ENCODE measurements at places on chromosomes 3 and 15.

DNA sequence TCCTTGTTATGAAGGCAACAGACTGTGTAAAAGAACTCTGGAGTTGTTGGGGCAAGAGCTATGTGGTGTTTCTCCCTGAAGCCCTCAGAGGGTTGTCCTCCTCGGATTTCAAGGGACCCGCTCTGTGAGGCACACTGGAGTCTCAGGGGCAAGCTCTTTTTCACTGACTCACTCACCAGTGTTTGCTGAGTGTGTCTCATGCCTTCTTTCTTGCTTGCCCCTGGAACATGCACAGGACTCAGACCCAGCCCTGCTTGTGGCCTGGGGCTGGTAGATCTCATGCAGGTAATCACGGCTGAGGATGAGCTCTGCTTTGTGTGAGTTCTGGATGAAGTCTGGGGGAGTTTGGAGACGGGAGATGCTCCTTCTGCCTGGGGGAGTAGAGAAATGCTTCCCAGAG lies 93.7 kb downstream of the CACNA1D start:
- DNase-seq = no peak

DNA sequence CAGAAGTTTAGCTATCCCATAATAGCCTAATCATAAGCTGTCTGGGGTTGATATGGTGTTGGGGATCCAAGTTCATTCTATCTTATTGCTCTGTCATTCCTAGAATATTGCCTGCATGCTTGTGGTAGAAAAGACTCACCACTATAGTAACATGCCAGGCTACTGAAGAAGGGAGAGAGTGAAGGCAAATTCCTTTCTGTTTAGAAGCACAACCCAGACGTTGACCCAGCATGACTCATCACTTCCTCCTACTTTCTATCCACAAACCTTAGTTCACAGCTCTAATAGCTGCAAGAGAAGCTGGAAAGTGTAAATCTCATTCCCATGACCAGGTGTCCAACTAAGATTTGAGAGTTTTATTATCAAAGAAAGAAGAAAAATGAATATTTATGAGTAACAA lies 57.8 kb upstream of the NMD3 start:
- DNase-seq = peak; percentile 83

DNA sequence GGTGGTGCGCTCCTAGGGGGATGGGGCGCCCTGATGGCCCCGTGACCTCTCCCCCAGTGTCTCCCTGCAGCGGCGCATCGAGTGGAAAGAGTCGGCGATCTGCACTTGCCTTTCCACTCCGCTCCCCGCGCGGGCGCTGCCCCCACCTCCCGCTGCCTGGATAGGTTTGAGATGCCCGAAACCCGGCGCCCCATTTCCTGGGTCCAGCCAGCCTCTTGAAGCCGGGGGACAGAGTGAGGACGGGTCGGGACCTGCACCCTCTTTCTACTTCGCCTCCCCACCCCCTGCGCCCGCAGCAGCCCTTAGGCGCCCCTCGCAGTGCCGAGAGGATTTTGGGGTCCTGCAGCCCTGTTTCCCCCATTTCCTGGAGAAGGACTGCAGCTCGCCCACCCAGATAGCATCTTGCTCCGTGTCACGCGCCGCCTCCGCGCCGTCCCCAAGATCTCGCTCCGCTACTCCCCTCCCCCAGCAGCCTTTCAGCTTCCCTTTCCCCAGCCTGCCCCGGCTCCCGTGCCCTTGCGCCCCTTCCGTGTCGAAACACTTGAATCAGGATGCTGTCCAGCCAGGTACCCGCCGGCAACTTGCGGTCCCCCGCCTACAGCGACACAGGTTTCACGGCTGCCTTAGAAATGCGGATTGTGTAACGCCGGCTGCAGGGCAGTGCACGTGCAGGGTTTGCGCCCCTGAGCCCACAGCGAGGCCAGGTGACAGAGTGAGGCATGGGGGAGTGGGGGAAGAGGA lies 519 bp downstream of the ABHD6 start:
- no peak for DNase-seq

DNA sequence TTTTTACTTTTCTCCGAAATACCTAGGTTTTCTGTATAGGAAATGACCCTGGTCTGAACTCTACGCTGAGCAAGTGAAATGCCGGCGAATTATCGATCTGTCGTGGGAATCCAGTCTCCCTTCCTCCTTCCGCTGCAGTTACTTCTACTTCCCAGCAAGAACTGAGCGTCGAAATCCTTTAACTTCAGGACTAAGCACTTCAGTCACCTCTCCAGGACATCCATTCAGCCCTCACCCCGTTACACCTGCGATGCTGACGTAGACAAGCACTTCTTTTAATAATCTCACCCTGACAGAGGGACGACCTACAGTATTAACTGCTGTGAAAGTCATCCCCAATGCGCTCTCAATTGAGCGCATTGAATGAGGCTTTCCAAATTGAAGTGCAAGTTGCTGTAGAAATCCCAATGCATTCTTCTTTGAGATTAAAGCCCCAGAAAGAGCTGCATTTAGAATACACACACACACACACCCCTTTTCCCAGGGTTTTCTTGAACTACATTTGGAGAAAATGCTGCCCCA lies 1.3 kb downstream of the TOP2B start:
- DNase-seq = peak; percentile 27

DNA sequence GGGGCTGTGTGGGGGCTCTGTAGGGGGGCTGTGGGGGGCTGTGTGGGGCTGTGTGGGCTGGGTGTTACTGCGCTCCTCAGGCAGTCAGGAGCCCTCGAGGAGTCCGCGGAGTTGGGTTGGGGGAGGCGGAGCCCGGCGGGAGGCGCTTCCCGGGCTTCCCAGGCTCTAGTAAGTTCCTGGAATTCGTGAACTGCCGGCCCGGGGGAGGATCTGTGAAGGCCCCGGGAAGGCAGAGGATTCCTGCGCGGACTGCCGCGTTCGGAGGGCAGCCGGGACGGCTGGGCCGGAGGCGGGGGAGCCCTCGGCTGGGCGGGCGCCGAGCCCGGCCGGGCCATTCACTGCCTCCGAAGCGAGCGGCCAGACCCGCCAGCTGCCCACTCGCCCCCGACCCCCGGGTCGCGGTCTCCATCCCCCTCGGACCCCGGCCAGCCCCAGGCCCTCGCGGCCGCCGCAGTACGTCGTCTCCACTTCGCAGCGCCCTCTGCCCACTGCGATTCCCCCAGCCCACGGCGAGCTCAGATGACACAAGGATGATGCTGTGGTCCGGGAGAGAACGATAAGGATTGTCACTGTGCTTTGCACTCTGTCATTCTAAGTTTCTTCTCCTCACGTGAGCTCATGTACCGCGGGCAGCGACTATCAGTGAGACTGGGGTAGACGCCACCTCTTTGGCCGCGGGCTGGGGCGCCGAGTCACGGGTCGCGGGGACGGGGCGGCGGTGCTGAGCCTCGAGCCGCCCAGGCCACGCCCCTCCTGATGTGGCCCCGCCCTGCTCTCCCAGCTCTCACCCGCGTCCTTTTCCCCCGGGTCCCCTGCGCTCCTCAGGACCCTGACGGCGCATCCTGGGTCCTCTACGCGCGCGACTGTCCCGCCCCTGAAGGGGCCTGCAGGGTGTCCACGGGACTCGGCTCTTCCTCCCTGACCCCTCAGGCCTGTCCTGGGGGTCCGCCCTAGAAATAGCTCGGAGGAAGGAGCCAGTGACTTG lies 65.3 kb downstream of the KLF13 start:
- peak; percentile 35 for DNase-seq

DNA sequence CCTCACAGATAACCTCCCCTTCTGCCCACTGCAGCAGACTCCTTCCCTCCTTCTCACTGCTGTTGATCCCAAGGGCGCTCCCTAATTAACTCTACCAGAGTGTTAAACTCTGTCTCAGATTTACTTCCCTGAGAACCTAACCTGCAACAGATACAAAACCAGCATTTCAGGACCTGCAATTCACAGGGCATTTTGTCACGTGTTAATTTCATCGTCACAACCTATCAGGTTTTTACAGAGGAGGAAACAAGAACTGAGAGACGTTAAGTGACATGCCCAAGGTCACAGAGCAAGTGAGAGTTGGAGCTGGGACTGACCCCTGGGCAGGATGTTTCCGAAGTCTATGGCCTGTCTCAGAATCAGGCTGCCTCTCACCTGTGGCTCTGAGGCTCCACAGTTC lies 223.9 kb downstream of the UACA start:
- no peak for DNase-seq

- no peak for DNase-seq
These were observed 30.9 kb upstream of the ZNF609 start for GRCh38 chr15:64429448-64429847.

GRCh38 chr3:54861248-54862067 lies 66.4 kb downstream of the LRTM1 start:
- DNase-seq = no peak

DNA sequence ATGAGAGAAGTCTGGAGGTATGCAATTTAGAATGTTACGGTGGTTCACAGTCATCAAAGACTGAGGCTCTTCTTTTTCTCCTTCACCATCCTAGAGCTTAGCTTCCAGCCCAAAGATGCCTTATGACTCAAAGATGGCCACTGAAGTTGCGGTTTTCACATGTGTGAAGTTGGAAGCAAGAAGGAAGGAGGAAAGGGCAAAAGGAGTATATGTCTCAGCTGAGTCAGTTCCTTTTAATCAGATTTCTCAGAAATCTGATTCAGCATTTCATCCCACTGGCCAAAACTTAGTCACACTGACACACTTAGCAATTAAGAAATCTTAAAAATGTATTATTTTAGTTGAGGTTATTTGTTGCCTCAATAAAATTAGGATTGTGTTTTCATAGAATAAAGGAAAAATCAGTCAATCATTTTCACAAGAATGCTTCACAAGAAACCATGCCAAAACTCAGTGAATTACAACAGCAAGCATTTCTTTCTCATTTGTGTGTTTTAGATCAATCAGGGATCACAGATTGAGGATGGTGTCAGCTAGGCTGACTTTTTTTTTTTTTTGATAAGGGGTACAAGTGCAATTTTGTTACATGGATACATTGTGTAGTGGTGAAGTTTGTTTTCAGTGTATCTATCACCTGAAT lies 211.1 kb upstream of the GADL1 start:
- no peak for DNase-seq

- DNase-seq = no peak
These were observed 127.1 kb upstream of the RBMS3 start for GRCh38 chr3:29153811-29154210.

GRCh38 chr15:77830051-77830468 lies 197.3 kb upstream of the LINGO1 start:
- DNase-seq = peak; percentile 54

Measured in Caki2 (cell line).